Hematopoietic multipotent progenitor cell treated with erythropoietin and hydrocortisone succinate and interleukin-3 and kit ligand, for 15 days (in vitro differentiated cells): ENCODE measurements at places on chromosomes 1 and 21.
A peak's percentile ranks its signal among the peaks of the same experiment; 100 is the strongest.

DNA sequence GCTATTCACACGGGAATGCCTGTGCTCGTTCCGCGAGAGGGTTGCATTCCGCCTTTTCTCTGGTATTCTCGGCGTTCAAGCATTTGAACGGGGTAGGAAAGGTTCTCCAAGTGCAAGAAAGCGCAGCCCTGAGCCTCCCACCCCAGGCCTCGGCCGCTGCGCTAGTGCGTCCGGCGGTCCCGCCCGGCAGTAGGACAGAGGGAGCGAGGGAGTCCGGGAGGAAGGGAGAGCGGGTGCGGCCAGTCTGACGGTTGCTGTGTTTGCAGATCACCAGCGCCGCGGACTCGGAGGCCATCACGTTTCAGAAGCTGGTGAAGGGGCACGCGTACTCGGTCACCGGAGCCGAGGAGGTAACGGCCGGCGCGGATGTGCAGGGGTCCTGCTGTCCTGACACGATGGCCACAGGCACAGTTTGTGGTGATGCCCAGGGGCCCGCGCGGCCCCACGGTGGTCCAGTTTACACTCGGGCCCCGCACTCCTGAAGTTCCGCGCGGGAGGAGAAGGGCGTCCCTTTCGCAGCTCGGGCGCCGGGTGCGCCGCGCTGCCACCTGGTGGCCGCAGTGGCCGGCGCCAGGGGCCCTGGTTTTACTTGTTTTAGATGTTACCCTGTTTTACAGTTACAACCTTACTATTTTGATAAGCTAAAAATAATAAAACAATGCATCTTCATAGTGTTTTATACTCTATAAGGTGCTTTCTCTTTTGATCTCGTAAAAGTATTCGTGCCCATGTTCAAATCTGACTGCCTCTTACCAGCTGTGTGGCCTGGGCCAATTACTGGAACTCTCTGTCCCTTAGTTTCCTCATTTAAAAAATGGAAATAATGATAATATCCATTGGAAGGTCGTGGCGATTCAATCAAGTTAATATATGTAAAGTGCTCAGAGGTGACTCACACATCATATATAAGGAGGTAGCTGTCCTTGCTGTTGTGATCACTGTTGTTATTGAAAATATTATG is 36.7 kb downstream of the CAPN2 start:
- DNase-seq = peak; percentile 73

GRCh38 chr1:234840843-234841242 is 230.9 kb upstream of the IRF2BP2 start:
- DNase-seq = peak; percentile 41

- no peak for DNase-seq
These were observed 43.7 kb downstream of the GNG12 start for GRCh38 chr1:67789551-67789950.

GRCh38 chr1:67676946-67677345 is 8.1 kb upstream of the GADD45A start:
- no peak for DNase-seq

- DNase-seq = no peak
These were observed 48.6 kb upstream of the TMEM125 start for GRCh38 chr1:43220905-43221778.

- DNase-seq = peak; percentile 61
These were observed 26.1 kb downstream of the PKP1 start for GRCh38 chr1:201309416-201309815.

GRCh38 chr1:179231923-179232322 is 2.4 kb upstream of the ABL2 start:
- DNase-seq = no peak
